ENCODE measurements at places on chromosomes 16 and 17.

DNA sequence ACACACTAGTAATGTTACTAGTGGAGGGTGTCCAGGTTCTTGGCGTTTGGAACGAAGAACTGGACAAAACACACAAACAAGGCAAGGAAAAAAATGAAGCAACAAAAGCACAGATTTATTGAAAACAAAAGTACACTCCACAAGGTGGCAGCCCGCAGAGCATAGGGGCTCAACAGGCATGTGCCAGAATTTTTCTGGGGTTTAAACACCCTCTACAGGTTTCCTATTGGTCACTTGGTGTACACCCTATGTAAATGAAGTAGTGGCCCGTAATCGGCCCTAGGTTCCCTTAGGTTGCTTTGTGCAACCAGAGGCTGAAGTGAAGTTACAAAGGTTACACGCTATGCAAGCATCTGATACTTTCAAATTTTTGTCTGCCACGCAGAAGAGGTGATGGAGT lies 8.1 kb downstream of the OR2C1 start:
- DNase-seq, result no peak

GRCh38 chr17:68301438-68301959 lies 10.2 kb downstream of the ARSG start:
- DNase-seq, result no peak

GRCh38 chr17:66711881-66712321 lies 123.0 kb upstream of the CACNG5 start:
- DNase-seq, result no peak

GRCh38 chr16:89550421-89551007 lies 10.0 kb upstream of the RPL13 start:
- no peak for DNase-seq

DNA sequence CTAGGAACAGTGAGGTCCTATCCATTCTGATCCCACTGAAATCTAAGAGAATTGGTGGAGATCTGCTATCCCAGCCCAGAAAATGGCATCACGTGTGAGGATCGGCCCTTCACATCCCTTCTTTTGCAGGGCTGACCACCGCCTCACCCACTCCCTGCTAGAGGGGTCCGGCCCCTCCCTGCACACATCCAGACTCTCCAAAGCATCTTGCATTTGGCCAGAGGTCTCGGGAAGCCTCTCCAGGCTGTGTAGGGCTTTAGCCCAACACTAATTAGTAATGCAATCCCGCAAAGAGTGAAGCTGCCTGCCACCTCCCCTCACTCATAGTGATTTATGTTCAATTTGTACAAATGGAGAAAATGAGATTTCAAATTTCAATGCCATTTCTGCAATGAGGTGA lies 434.4 kb upstream of the ZFHX3 start:
- no peak for DNase-seq

GRCh38 chr16:25838724-25839186 lies 147.0 kb downstream of the HS3ST4 start:
- peak; percentile 4 for DNase-seq

DNA sequence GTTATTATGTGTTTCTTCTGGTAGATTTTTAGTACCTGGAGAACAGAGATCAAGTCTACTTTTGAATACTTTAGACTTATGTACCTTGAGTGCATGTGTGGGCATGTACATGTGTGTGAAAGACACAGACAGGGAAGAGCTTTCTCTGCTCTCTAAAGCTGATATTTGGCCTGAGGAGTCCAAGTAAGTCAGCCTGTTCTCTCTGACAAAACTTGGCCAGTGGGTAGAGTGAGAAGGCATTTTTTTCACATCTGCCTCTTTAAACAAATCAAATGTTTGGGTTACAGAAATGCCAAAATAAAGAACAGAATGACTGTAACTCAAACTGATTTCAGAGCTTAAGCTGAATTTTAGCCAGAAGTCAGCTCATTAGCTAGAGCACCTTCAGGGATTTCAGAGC lies 309.7 kb upstream of the DYNLRB2 start:
- DNase-seq, result no peak

DNA sequence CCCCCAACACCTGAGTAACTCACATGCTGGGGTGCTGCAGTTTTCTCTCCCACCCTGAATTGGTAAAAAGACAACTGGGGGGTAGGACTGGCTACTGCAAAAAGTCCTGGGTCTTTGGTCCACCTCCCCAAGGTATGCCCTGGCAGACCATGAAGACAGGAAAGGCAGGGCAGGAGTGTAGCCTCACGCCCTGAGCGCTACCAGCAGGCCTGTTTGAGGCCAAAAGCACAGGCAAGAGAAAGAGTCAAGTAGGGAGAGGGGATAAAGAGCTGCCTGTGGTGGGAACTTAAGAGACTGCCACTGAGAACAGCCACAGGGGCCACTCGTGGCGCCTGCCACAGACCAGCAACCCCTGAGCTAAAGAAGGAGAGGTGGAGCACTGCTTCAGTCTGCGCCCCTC lies 13.8 kb downstream of the PSMB3 start:
- no peak for DNase-seq

- no peak for DNase-seq
Measured at GRCh38 chr17:50697062-50697461, 10.7 kb downstream of the ANKRD40 start.

- DNase-seq, result no peak
Measured at GRCh38 chr16:61128545-61129323, 907.5 kb downstream of the CDH8 start.

DNA sequence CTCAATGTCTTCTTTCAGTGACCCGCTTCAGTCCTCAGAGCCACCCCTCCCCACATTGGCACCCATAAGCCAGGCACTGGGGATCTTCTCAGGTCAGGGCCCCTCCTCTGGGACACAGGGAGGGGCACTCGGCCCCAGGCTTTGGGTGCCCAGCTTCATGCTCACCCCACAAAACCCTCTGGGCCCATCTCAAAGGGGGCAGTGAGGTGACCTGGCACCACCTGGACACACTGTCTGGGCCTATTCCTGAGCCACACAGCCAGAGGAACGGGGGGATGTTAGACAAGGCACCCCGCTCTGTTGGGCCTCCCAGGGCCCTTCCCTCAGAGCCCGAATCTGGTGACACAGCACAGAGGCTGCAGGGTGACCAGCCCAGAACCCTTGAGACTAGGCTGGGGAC lies 36.1 kb downstream of the TNFRSF13B start:
- no peak for DNase-seq

DNA sequence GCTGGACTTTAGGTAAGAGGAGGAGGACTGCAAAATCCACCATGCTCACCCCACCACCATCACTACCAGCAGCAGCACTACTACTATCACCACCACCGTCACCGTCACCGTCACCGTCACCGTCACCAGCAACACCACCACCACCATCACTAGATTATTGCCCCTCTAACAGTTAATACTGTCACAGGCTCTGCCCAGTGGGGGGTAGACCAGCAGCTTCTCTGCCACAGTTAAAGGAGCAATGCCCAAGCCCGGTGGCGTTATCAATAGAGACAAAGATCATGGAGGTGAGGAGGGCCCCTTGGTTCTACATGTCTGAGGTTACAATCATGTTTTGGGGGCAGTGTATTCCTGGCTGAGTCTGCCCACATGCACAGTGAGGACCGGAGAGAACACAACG lies 184.4 kb upstream of the DYNLRB2 start:
- DNase-seq, result no peak

DNA sequence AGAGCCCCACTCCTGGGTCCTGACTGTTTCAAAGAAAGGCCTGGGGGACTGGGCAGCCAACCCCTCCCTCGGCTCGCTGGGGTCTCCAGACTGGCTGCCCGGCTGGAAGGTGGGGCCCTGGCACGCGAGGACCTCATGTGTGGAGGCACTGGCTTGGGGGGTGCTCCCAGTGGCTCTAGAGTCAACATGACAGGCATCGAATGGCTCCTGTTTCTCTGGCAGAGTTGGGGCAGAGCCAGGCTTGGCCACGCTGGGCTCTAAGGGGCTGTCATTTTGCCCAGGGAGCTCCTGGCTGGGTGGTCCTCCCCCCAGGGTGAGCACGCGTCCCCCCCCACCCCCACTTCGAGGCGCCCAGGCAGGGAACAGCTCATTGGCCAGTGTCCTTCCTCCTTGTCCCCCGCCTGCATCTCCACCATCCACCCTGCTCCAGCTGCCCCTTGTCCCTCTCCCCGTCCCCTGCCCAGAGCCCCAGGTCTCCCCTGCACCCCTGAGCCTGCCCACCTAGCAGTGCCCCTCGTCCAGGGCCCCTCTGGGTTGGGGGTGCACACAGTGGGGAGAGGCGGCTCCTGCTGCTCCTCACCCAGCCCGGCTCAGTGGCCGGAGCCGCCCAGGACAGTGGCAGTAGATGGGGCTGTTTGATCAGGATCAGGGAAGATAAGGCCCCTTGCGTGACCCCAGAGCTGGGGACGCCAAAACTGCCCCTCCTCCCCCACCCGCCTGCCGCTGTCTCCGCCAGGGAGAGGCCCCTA lies 2.7 kb downstream of the GCGR start:
- DNase-seq, result no peak

All from BJ (cell line).